ENCODE measurements at places on chromosomes 4 and X.
A peak's percentile ranks its signal among the peaks of the same experiment; 100 is the strongest.

- no peaks in the 10 kb centered on the region for H3K4me1 ChIP-seq
- no peak overlapping the region for H3K27ac ChIP-seq
- no peaks in the 10 kb centered on the region for H3K27me3 ChIP-seq
- H3K36me3 ChIP-seq = no peaks in the 10 kb centered on the region
- H3K4me3 ChIP-seq = no peak overlapping the region
Observed at GRCh38 chr4:66842026-66842723, 703.1 kb downstream of the CENPC start.

DNA sequence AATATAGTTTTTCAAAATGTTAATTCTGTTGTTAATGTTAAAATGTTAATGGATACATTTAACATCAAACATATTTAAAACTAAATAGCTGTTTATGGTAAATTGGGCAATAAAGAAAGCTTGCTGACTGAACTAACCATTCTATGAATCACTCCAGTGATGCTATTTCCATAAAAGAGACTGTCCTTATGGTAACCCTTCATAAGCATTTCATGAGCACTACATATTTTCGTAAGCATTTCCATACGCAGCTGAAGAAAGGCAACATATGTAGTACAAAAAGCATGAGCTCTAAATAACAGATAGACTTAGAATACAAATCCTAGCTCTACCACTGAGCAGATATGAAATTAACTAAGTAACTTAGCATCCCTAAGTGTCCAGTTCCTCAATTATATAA lies 188.9 kb downstream of the COL25A1 start:
- H3K36me3 ChIP-seq = no peaks in the 10 kb centered on the region
- no peak overlapping the region for H3K27ac ChIP-seq
- H3K27me3 ChIP-seq = peaks cover 9% of the 10 kb centered on the region
- DNase-seq = no peak

DNA sequence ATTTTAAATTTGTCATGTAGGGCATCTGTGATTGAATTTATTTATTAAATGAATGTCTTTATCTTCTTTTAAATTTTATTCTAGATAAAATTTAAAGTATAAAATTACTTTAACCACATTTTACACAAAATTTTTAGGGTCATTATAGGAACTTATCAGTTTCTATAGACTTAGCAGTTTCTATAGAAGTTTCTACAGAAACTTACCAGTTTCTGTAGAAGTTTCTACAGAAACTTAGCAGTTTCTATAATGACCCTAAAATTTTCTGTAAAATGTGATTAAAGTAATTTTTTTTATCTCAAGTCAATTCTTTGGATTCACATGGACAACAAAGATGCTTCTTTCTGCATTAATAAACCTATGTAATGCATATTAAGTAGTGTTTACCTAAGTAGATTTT lies 565.9 kb upstream of the TECRL start:
- H3K36me3 ChIP-seq = no peaks in the 10 kb centered on the region
- H3K27me3 ChIP-seq = no peaks in the 10 kb centered on the region
- DNase-seq = no peak
- no peaks in the 10 kb centered on the region for H3K4me1 ChIP-seq

- no peaks in the 10 kb centered on the region for H3K36me3 ChIP-seq
- no peaks in the 10 kb centered on the region for H3K4me1 ChIP-seq
- H3K4me3 ChIP-seq = no peak overlapping the region
- DNase-seq = no peak
Observed at GRCh38 chrX:138858438-138858837, 146.9 kb upstream of the FGF13 start.

DNA sequence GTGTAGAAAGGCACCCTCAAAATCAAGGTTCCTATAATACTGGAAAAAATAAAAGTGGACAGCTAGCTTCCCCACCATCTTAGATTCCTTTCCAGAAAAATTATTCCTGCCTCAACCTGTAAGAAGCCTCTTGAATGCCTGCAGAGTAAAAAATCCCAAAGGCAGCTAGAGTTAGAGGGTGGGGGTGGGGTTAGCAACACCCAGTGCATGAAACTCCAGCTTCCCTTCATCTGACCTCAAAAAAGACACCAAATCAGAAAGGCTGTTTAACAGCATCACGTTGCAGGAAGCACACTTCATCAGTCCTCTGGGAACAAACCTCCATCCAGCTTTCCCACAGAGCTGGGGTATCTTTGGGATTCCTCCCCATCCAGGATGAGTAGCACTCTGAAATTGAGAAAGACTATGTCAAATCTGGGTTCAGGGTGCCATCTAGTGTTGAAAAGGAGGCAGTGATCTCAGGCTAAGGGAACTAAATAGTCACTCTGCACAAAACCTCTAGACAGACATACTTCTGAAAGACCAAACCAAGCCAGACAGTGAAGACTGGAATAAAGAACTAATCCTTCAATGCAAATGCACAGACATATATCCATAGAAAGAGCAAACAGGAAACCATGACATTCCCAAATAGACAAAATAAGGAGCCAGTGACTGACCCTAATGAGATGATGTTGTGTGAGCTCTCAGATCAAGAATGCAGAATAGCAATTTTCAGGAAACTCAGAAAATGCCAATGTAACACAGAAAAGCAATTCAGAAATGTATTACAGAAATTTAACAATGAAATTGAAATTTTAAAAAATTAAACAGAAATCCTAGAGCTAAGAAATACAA lies 97.9 kb downstream of the ARHGEF9 start:
- peaks cover 3% of the 10 kb centered on the region for H3K4me1 ChIP-seq
- no peak overlapping the region for H3K4me3 ChIP-seq
- DNase-seq = peak; percentile 25
- peaks cover 8% of the 10 kb centered on the region for H3K36me3 ChIP-seq
- H3K27ac ChIP-seq = no peak overlapping the region

DNA sequence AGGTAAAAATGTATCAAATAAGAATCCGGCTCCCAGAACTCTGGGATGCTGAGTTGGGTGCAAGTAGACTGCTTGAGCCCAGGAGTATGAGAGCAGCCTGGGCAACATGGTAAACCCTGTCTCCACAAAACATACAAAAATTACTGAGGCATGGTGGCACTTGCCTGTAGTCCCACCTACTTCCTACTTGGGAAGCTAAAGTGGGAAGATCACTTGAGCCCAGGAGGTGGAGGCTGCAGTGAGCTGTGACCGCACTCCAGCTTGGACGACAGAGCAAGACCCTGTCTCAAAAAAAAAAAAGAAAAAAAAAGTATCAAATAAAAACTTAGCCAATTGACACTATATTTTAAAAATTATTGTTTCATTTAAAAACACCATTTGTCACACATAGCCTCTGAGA lies 84.4 kb downstream of the FBXW7 start:
- H3K4me3 ChIP-seq = no peak overlapping the region
- no peaks in the 10 kb centered on the region for H3K27me3 ChIP-seq
- H3K27ac ChIP-seq = no peak overlapping the region
- peaks cover 18% of the 10 kb centered on the region for H3K4me1 ChIP-seq
- no peak for DNase-seq

DNA sequence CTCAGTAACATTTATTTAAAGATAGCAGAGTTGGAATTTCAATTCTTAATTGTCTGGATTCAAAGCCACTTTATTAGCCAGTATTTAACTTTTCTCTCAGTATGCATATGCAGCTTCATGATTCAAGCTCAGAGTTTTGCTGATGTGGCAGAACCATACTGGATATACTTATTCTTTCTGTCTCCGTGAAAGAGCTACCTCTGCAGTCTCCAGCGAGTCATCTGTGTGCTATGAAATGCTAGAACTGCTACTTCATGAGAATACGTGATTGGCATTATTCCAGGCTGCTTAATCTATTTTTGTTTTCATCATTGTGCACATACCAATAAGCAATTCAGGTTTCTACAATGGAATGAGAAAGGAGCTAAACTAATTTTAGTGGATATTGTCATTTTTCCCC lies 743.7 kb downstream of the C4orf33 start:
- H3K36me3 ChIP-seq = no peaks in the 10 kb centered on the region
- no peak overlapping the region for H3K27ac ChIP-seq
- H3K4me1 ChIP-seq = no peaks in the 10 kb centered on the region
- no peaks in the 10 kb centered on the region for H3K27me3 ChIP-seq
- no peak overlapping the region for H3K4me3 ChIP-seq

DNA sequence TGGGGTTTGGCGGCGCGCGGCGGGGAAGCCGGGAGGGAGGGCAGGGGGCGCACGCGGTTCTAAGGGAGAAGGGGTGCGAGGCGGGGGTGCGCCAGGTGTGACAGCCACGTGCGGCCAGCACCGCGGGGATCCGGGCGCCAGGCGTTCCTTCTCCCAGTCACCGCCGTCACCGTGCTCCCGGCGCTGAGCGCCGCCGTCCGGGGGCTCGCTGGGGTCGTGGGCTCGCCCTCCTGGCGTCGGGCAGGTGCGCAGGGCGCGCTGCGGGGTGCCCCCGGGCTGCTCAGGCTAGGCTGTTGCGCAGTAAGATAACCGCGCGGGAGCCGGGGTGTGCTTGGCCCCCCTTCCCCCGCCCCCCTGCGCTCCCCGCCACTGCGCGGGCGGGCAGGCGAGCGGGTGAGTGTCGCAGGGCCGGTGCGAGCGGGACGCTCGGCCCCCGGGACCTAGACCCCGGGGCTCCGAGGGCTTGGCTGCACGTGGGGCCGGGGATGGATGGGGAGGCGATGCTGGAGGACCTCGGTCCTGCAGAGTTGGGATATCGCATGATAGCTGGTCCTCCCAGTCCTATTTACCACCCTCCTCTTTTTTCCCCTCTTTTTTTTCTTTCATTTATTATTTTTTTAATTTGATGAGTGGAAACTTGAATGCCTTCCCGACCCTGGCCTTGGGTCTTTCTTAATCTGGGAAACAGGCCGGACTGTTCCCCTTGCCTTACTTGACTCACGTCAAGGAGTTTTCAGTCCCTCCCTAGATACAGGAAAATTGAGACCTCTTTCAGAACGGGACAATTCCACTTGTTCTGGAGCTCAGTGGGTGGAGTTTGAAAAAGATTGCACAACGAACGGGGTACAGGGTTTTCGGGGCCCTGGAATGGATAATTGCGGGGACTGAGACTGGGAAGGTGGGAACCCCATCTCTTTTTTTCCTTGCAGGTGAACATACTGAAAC lies 797 bp downstream of the TXLNG start:
- peak overlapping the region; percentile 99 for H3K4me3 ChIP-seq
- H3K27ac ChIP-seq = peak overlapping the region; percentile 92
- peaks cover 16% of the 10 kb centered on the region for H3K4me1 ChIP-seq
- H3K27me3 ChIP-seq = no peaks in the 10 kb centered on the region

DNA sequence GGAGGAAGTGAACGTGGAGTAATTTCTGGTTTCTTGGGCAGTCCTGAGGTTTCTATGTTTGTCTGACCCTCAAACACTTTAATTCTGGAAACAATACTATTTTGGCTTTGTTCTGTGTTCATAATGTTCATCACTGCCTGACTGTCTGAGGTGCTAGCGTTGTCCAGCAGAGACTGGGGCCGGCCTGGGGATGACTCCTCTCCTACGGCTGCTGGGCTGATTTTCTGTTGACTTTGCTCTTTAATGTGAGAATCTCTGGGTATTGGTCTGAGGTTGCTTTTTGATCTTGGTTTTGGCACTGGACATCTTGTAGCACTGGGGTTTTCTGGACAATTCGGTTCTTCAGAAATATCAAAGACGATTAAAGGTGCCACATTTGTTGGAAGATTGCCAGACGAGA lies 75.8 kb downstream of the RPS3A start:
- no peaks in the 10 kb centered on the region for H3K36me3 ChIP-seq
- peaks cover 8% of the 10 kb centered on the region for H3K27me3 ChIP-seq
- no peak overlapping the region for H3K27ac ChIP-seq
- H3K4me3 ChIP-seq = no peak overlapping the region
- H3K4me1 ChIP-seq = no peaks in the 10 kb centered on the region

DNA sequence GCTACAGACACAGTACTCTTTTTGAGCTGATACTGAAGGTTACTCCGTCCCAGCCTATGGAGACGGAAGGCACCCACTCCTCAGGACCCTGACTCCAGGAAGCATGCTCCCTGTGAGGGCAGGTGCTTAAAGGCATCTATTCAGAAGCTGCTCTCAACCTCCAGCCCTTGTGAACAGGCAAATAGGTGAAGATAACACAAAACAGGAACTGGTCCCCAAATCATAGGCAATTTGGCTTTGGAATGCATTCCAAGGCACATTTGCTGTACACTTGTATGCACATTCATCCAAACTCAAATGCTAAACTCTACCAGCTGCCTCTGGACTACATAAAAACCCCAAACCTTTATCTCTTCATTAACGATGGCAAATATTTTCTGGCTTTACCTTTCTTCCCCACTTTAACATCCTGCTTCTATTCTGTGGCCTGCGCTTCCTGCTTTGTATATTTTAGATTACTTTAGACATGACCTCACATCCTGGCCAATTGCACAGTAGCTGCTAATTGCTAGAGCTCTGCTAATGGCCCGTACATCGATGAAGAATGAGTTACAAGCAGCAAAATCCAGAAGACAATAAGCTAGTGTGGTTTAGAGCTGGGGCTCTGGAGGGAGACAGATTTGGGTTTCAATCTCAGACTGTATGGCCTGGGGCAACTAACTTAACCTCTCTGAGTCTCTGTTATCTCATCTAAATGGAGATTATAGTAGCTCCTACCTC lies 3.2 kb downstream of the SEL1L3 start:
- peaks cover 5% of the 10 kb centered on the region for H3K27me3 ChIP-seq
- H3K36me3 ChIP-seq = peaks cover 18% of the 10 kb centered on the region
- peaks cover 73% of the 10 kb centered on the region for H3K4me1 ChIP-seq
- H3K27ac ChIP-seq = peak overlapping the region; percentile 98

GRCh38 chr4:22091352-22091717 lies 142.8 kb upstream of the KCNIP4 start:
- H3K27ac ChIP-seq = no peak overlapping the region
- H3K27me3 ChIP-seq = no peaks in the 10 kb centered on the region
- no peak for DNase-seq
- no peaks in the 10 kb centered on the region for H3K4me1 ChIP-seq
- H3K36me3 ChIP-seq = no peaks in the 10 kb centered on the region
- no peak overlapping the region for H3K4me3 ChIP-seq

DNA sequence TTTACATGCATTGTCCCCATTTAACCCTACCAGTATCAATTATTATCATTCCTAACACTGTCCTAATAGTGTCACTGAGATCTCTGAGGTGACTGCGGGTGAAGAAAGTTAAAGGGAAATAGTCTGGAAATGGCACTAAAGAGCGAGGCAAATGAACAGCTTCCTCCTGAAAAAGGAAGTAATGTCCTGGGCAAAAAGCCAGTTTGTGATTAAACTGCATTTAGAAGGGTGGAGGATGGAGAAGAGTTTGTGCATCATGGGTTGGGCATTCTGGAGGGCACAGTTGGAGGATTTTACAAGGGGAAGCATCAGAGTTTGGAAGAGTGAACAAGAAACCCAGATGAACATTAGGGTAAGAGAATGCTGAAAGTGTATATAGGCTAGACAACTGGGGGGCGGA lies 60.5 kb upstream of the SLC25A4 start:
- no peak overlapping the region for H3K27ac ChIP-seq
- no peaks in the 10 kb centered on the region for H3K36me3 ChIP-seq
- H3K4me3 ChIP-seq = no peak overlapping the region
- DNase-seq = no peak

GRCh38 chr4:87274327-87274726 lies 48.4 kb downstream of the HSD17B13 start:
- peaks cover 8% of the 10 kb centered on the region for H3K27me3 ChIP-seq
- H3K36me3 ChIP-seq = no peaks in the 10 kb centered on the region
- no peak for DNase-seq
- H3K4me3 ChIP-seq = no peak overlapping the region
